Tibial nerve (tissue), 4 donors: ENCODE measurements at places on chromosomes 6 and 20.

GRCh38 chr6:136568129-136568528 is 17.9 kb upstream of the MAP7 start:
- H3K4me3 ChIP-seq, result no peak overlapping the region
- H3K27me3 ChIP-seq, result no peaks in the 10 kb centered on the region
- H3K36me3 ChIP-seq, result peaks cover 21% of the 10 kb centered on the region
- H3K4me1 ChIP-seq, result no peaks in the 10 kb centered on the region

DNA sequence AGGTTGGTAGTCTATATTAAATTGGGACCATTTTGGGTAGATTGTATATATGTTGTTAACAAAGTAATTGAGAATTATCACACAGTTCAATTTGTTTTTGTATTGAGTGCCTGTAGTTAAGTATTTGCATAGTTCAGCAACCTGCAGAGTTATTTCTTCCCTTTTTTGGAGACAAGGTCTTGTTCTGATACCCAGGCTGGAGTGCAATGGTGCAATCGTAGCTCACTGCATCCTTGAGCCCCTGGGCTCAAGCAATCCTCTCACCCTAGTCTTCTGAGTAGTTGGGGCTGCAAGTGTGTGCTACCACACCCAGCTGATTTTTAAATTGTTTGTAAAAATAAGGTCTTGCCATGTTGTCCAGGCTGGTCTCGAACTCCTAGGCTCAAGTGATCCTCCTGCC is 250.5 kb downstream of the UTRN start:
- H3K4me3 ChIP-seq, result no peak overlapping the region
- no peaks in the 10 kb centered on the region for H3K27me3 ChIP-seq
- H3K36me3 ChIP-seq, result peaks cover 79% of the 10 kb centered on the region
- H3K4me1 ChIP-seq, result no peaks in the 10 kb centered on the region
- DNase-seq, result no peak

- H3K27ac ChIP-seq, result no peak overlapping the region
- H3K27me3 ChIP-seq, result peaks cover 15% of the 10 kb centered on the region
- no peak overlapping the region for H3K4me3 ChIP-seq
- no peaks in the 10 kb centered on the region for H3K36me3 ChIP-seq
- H3K4me1 ChIP-seq, result no peaks in the 10 kb centered on the region
These were observed 41.2 kb downstream of the C6orf132 start for GRCh38 chr6:42101186-42101657.

DNA sequence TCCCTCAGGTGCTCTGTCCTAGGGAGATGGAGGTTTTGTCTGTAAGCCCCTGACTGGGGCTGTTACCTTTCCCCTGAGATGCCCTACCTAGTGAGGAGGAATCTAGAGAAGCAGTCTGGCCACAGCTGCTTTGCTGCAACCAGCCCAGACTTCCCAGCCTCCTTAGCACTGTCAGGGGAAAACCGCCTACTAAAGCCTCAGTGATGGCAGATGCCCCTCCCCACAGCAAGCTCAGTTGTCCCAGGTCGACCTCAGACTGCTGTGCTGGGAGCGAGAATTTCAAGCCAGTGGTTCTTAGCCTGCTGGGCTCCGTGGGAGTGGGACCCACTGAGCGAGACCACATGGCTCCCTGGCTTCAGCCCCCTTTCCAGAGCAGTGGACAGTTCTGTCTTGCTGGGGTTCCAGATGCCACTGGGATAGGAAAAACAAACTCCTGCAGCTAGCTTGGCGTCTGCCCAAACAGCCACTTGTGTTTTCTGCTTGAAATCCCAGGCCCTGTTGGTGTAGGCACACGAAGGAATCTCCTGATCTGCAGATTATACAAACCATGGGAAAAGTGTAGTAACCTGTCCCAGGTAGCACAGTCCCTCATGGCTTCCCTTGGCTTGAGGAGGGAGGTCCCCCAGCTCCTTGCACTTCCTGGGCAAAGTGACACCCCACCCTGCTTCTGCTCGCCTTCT is 146.4 kb upstream of the PROKR2 start:
- H3K4me3 ChIP-seq, result no peak overlapping the region
- H3K36me3 ChIP-seq, result no peaks in the 10 kb centered on the region
- no peak for DNase-seq
- H3K27me3 ChIP-seq, result no peaks in the 10 kb centered on the region
- H3K27ac ChIP-seq, result no peak overlapping the region
- H3K4me1 ChIP-seq, result no peaks in the 10 kb centered on the region

- H3K4me1 ChIP-seq, result no peaks in the 10 kb centered on the region
- H3K36me3 ChIP-seq, result no peaks in the 10 kb centered on the region
- peak overlapping the region; percentile 14 for H3K4me3 ChIP-seq
- no peak for DNase-seq
- no peak overlapping the region for H3K27ac ChIP-seq
- no peaks in the 10 kb centered on the region for H3K27me3 ChIP-seq
These were observed 39.2 kb upstream of the SPACA1 start for GRCh38 chr6:88008411-88008810.

DNA sequence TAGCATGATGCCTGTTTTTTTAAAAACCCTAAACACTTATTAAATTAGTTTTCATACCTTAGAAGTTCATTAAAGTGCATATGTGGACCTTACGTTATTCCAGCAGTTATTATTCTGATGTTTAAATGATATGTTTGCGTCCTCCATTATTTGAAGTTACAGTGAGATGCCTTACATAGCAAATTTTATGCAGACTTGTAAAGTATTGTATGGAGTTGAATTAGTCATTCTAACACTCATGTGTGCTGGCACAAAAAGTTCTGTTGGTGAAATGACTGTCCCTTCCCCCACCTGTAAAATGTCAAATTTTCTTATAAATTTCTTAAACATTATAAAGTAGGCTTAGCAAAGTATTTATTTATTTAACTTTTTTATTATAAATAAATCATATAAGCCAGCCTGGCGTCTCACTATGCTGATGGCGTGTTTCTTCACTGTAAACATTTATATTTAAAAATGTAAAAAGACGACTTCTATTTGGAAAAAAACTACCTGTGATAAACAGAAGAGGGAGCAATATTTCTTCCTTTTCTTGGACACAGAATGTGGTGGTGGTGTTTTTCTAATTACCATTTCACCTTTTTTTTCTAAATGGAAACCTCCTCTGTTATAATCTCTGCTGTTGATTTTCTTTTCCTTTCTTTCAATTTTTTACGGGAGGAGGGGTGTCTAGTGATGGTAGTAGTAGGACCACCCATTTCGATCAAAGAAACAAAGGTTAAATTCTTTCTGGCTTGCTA is 155.4 kb downstream of the RFPL4B start:
- DNase-seq, result no peak
- H3K4me3 ChIP-seq, result no peak overlapping the region
- H3K27me3 ChIP-seq, result no peaks in the 10 kb centered on the region
- no peaks in the 10 kb centered on the region for H3K4me1 ChIP-seq

DNA sequence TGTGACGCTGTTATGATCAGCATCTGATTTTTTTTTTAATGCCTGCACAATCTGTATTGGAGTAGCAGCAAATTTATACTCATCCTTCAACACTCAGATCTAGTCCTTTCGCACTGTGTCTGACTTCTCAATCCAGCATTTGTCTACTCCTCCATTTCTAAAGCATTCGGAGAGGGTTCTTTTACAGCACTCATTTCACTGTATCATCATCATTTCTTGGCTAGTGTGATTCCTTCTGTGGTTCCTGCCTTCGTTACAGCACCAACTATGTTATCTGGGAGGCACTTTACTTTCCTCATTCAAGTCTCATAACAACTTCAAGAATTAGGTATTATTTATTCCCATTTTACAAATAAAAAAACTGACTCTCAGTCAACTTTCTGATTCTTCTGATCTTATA is 18.0 kb downstream of the NUDT3 start:
- H3K4me1 ChIP-seq, result peaks cover 6% of the 10 kb centered on the region
- H3K4me3 ChIP-seq, result no peak overlapping the region
- no peaks in the 10 kb centered on the region for H3K36me3 ChIP-seq
- peak overlapping the region; percentile 45 for H3K27ac ChIP-seq
- no peaks in the 10 kb centered on the region for H3K27me3 ChIP-seq

GRCh38 chr6:124961777-124962638 is at the start of gene RNF217:
Gene RNF217 (plus strand): TSS chr6:124962437. CDS start chr6:124962545, 108 bp downstream.
- H3K27me3 ChIP-seq, result no peaks in the 10 kb centered on the region
- DNase-seq, result peak; percentile 35
- no peaks in the 10 kb centered on the region for H3K36me3 ChIP-seq

DNA sequence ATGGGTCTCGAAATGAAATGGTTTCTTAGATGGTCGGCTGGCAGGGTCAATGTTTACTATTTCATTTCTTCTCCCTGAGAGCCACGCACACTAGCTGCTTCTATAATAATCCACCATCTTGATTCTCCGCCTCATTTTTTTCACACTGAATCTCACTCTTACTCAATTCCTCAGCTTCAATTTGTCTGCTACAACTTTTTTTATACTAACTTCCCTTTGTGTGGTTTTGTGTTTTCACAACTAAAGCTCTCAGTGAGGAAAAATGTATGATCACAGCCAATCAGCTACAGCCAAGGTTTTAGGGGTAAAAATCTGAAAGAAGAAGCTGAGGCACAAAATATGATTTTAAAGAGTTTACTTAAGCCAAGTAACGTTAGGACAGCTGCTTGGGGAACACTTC is 1309.4 kb downstream of the EPHA7 start:
- no peak for DNase-seq
- no peaks in the 10 kb centered on the region for H3K27me3 ChIP-seq
- H3K27ac ChIP-seq, result no peak overlapping the region
- H3K36me3 ChIP-seq, result no peaks in the 10 kb centered on the region
